ENCODE measurements at places on chromosomes 5 and 9. TPM values are rescaled to one million over a fixed set of nuclear protein-coding genes. Genes with fewer than 3 reads are reported as not detected.

- H3K36me3 ChIP-seq, result peaks cover 60% of the 10 kb centered on the region
- no peaks in the 10 kb centered on the region for H3K27me3 ChIP-seq
- H3K4me3 ChIP-seq, result peak overlapping the region; percentile 75
- no peak overlapping the region for H3K27ac ChIP-seq
- peaks cover 27% of the 10 kb centered on the region for H3K4me1 ChIP-seq
Measured at GRCh38 chr5:173325091-173325698, 3.0 kb downstream of the STC2 start.

DNA sequence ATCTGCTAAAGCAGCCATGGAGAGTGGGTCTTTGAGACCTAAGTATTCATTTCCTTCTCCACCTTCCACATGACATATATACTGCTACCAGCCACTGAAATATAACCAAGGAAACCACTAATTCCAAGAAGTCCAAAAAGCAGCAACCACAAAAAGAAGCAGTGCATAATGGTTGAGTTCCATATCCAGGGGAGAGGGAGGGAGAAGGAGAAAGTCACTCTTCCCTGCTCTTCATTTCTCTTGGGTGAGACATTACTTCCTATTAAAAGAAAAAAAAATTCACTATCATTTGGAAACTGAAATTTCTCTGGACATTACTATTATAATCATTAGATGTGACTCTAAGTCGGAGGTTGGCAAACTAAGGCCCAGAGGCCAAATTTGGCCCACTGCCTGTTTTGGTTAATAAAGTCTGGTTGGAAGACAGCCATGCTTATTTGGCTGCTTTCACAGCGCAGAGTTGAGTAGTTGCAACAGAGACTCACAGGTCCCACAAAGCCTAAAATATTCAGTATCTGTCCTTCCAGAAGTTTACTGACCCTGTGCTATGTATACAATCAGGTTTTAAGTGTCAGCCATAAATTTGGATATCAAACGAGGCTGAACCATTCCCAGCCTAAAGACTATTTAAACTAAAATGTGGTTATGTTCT lies 168.6 kb downstream of the MPDZ start:
- peaks cover 25% of the 10 kb centered on the region for H3K4me1 ChIP-seq
- no peaks in the 10 kb centered on the region for H3K27me3 ChIP-seq
- no peaks in the 10 kb centered on the region for H3K36me3 ChIP-seq
- no peak overlapping the region for H3K27ac ChIP-seq

The MARCHF11 gene
- total RNA-seq, result not detected

DNA sequence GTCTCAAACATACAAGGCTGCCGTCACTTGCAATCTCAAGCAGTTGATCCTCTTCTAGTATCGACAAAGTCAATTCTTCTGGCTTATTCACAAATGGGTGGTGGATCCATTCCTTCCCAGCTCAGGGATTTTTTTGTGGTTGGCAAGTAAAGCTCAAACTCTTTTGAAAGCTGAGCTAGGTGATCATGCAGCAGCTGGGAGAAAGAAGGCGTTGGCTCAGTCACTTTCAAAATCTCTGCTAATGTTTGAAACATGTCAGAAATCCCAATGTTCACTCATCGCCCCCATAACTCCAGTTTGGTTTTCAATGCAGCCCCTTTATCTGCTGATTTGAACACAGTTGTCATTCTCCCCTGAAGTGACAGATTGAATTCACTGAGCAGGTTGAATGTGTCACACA lies 4.0 kb upstream of the HNRNPA0 start:
- no peak for DNase-seq
- no peak overlapping the region for H3K27ac ChIP-seq
- H3K36me3 ChIP-seq, result no peaks in the 10 kb centered on the region

The ASTN2 gene
- total RNA-seq, result 6.2 TPM

GRCh38 chr5:108001222-108001621 lies 330.5 kb upstream of the EFNA5 start:
- H3K4me1 ChIP-seq, result peaks cover 9% of the 10 kb centered on the region
- H3K36me3 ChIP-seq, result no peaks in the 10 kb centered on the region
- no peak overlapping the region for H3K27ac ChIP-seq
- no peaks in the 10 kb centered on the region for H3K27me3 ChIP-seq
- no peak for DNase-seq

The CD72 gene
- not detected for total RNA-seq
